ENCODE measurements at places on chromosomes 2 and 18.
A peak's percentile ranks its signal among the peaks of the same experiment; 100 is the strongest.

- DNase-seq, result no peak
These were observed 526.9 kb upstream of the ID2 start for GRCh38 chr2:8154936-8155335.

DNA sequence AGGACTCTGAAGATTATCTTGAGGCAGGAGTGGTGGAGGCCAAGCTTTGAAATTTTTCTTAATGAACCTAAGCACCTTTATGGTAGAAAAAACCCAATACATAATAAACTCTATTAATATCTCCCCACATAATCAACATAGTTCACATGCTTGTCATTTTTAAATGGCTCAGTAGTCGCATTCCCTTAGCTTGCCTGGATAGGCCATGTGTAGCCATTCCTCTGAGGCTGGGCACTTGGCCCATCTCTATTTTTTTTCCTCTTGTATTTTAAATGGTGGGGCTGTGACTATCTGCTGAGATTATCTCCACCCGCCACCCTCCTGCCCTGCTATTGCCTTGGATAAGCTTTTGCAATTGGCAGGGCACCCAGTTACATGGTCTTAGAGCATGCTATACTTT is 143.1 kb downstream of the FHOD3 start:
- DNase-seq, result no peak

DNA sequence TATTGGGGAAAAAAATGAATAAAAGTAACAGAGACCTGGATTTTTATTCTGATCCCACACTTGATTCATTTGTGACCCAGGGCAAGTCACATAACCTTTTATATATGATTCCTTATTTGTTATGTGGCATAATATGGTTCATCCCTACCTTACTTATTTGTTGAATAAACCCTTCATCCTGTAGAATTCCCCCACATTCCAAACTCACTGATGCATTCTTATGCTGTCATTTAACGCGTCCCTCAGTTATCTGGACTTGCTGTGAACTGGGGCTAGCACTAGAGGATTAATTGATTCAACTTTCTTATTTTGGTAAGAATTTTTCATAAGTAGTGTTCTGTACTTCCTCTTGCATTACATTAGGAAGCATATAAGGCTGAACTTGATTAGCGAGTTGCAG is 384.7 kb upstream of the RAB12 start:
- no peak for DNase-seq

DNA sequence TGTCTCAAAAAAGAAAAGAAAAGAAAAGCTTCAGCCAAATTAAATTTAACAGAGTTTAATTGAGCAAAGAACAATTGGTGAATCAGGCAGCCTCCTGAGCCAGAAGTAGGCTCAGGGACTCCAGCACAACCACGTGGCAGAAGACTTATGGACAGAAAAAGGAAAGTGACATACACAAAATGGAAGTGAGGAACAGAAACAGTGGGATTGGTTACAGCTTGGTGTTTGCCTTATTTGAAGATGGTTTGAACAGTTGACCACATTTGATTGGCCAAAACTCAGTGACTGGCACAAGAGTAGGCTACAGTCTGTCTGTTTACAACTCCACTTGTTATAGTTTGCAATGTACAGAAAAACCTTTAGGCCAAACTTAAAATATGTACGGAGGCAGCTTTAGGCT is 83.1 kb downstream of the SOCS6 start:
- no peak for DNase-seq

GRCh38 chr2:192700934-192701333 is 506.2 kb upstream of the TMEFF2 start:
- no peak for DNase-seq

DNA sequence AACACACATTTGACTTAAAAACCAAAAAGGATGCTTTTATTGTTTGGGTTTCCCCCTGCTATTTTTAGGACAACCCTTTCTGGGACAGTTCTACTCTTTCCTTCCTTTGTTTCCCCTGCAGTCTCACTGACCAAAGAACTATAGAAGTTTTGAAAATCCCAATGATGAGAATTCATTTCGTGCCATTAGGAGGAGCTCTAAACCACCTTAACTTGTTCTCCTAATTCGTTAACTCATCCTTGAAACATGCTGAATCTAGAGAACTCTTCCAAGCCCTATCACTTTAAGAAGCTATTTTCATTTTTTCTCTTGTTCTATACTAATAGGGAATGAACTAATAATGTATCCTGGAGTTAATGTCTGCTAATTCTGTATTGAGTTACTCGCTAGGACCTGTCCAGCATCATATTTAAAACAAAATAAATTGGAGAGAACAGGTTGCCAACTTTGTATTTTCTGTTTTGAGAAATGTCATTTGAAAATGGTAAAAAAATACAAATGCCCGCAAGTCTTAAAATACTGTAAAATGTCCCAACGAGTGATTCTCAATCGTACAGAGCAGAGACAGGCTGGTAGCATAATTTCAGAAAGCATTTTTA is 62.9 kb downstream of the AFTPH start:
- DNase-seq, result no peak

DNA sequence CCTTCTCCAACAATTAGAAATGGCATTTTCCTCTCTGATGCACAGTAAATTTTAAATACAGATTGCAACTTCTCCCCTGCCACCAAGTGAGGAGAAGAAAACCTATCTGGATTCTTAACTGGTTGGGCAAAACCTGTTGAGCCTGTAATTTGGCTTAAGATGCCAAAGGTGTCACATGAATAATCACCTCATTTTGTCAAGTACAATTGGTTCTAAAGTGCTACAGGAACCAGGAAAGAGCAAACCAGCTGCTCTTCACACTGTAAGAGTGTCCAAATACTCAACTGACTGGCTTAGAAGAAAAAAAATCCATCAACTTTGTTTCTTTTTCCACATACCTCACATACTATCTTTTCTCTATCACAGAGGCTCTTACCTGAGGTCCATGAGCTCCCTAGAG is 35.4 kb downstream of the NPC1 start:
- no peak for DNase-seq

DNA sequence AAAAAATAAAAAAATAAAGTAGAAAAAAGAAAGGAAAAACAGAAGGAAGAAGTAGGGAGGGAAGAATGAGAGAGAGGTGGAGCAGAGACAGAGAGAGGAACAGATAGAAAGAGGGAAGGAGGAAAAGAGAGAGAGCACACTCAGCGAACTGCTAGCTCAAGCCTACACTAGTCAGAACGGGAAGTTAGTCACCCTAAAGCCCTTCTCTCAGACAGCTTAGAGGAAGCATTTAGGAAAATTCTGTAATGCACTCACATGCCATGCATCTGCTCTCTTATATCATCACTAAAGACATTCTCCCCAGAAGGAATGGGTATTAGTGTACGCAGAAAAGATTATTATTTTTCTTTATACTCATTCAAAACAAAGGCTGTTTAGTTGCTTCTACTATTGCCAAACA is 68.1 kb upstream of the SULT1C3 start:
- DNase-seq, result no peak

DNA sequence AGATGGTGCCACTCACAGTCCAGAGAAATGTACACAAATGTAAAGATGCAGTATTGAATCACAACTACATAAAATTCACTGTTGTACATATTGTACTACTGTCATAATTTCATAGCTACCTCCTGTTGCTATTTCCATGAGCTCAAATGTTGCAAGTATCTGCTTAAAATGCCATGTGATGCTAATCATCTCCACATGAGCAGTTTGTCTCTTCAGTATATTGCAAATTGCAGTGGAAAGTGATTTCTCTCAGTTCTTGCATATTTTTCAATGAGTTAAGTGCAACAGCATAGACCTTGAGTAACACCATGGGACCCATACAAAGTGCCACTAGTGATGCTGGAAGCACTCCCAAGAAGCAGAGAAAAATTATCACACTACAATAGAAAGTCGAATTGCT is 51.9 kb downstream of the MAIP1 start:
- DNase-seq, result no peak

GRCh38 chr2:180980943-180981911 is 822 bp downstream of the UBE2E3 start:
- peak; percentile 11 for DNase-seq

DNA sequence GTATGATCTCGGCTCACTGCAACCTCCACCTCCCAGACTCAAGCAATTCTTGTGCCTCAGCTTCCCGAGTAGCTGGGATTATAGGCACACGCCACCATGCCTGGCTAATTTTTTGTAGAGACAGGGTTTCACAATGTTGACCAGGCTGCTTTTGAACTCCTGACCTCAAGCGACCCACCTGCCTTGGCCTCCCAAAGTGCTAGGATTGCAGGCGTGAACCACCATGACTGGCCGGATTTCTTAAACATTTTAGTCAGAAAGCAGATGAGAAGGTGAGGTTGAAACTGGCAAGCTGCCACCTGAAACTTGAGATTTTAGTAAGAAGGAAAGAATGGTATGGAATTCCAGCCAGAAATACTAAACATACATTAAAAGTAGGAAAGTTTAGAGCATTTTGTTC is 31.9 kb downstream of the KLHL23 start:
- DNase-seq, result no peak

- no peak for DNase-seq
These were observed 353.3 kb downstream of the DSC3 start for GRCh38 chr18:30689216-30689615.

GRCh38 chr2:11257964-11258363 is 86.5 kb downstream of the ROCK2 start:
- DNase-seq, result no peak

- no peak for DNase-seq
These were observed 469.8 kb upstream of the ACVR2A start for GRCh38 chr2:147375073-147375472.

DNA sequence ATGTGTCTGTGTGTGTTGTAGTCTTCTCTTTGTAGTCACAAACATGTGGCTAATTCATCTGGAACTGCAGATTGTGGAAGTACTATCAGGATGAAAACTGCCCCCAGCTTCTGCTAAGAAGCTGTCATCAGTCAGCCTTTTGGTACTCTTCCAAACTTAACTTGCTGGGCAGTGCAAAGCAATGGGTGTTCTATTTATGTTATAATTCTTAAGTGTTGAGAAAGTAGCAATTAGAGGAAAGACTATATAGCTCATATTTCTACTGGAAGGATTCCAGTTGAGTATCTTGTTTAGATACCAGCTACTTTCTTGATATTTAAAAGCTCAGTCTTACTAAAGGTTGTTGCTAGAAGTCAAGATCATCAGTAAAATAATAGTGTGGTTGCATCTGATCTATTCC is 52.1 kb downstream of the SLC38A11 start:
- no peak for DNase-seq

DNA sequence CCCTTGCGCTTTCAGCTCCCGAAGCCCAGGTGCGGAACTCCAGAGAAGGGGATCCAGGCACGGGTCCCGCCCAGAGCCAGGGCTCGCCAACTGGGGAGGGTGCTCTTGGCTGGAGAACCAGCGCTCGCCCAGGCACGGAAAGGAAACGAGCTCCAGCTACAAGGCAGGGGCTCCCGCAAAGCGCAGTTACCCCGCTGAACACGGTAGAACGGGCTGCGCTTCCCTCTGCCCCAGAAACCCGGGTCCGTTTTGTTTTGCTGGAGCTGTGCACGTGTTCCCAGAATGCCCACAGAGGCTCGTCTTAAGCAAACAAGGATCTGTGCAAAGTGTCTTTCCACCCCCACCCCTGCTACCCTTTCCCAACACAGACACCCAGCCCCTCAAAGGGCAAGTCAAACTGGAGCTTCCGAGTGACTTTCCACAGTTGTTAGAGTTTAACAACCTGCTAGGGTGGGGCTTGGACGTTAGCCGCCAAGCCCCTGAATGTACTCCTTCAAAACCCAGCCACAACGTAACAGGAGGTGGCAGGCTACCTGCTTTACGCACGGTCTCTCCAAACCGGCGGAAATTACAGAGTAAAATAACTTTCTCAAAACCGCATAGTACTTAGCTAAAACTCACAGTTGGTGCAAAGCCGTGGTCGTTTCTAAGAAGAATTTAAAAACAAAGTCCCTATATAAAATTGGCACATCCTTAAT is 775 bp downstream of the RNF125 start:
- peak; percentile 53 for DNase-seq

GRCh38 chr2:238882082-238882755 is 34.3 kb downstream of the TWIST2 start:
- DNase-seq, result no peak

DNA sequence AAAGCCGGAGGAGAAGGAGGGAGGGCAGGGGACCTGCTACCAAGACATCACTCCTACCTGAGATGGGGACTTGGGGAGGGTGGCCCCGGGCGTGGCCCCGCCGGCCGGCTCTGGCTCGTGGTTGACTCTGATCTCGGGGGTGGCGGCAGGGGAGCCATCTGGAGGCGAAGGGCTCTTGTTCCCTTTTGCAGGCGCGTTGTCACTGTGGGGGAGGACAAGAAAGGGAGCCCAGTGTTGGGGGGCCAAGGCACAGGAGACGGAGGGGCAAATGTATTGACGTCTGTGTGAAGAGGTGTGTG is 48.1 kb downstream of the BIN1 start:
- DNase-seq, result no peak

GRCh38 chr2:56215911-56216310 is 32.1 kb downstream of the CCDC85A start:
- DNase-seq, result no peak

DNA sequence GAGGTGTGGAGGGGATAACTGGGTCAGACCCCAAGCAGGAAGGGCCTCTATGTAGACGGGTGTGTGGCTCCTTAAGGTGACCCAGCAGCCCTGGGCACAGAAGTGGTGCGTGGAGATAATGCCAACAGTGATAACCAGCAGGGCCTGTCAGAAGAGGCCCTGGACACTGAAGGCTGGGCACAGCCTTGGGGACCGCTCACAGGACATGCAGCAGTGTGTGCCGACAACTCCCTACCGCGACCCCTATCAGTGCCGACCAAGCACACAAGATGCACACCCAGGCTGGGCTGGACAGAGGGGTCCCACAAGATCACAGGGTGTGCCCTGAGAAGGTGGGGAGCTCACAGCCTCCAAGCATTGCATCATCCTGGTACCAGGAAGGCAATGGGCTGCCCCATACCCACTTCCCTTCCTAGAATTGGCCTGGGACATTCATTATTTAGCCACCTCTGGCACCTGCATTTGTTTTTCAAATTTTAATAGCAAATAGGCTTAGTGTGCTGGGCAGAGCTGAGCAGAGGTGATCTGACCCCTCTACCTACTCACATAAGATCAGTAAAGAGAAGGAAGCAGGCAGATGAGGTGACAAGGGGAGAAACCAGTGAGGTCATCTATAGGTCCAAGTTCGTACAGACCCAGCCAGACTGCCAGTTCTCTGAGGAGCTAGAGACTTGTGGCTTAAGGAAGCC is 55.2 kb downstream of the BCL11A start:
- no peak for DNase-seq

DNA sequence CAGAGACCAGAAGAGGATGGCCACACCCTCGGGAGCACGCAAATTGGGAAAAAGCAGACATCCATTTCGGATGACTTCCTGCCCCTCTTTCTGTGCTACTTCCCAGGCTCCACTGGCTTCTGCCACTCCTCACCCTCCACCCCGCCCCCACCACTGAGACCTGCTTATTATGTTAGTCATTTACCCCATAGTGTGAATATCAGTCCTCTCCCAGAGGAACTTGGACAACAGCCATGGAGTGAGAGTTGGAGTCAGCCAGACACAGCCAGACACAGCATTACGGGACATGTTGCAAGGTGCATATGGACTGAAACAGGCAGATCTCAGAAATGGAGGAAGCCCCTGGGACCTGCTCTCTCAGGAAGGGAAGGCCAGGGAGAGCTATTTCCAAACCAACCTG is 51.8 kb downstream of the CTIF start:
- no peak for DNase-seq

GRCh38 chr18:9021458-9021857 is 81.0 kb upstream of the NDUFV2 start:
- no peak for DNase-seq

- DNase-seq, result peak; percentile 53
These were observed at the start of gene SLC8A1 for GRCh38 chr2:40451918-40452605. TSS of gene SLC8A1 (minus strand) at chr2:40452090.

Measured in heart right ventricle (tissue), 16 donors.